Activated gamma-delta T cell treated with Interleukin-2 at 50 U/mL for 16 hours (primary cell): ENCODE measurements at places on chromosomes 1 and 21.

DNA sequence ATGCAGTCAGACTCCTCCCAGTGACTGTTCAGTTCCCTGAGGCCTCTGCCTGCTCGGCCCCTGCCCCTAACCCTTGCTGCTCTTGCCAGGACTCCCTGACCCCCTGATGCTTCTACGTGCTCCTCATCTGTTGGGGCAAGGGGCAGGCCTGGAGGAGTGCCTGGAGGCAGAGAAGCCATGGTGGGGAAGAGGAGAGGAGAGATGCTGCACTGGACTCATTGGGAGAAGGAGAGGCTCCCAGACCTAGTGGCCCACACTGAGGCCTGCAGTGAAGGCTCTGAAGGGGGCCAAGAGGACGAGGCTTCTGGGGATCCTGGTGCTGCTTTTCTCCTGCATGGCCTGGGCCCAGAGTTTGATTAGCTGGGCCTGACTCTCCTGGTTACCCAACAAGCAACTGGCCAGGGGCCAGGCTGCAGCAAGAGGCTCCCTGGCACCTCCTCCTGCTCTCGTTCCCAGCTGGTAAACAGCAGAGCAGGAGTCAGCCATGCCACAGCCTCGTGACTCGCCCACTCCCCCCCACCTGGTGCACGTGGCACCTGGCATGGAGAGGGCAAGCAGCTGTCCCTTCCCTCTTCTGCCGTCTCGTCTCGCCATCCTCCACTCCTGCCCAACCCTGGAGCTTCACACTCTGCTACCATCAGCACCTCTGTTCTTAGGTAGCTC is 847 bp upstream of the RORC start:
- DNase-seq: no peak

DNA sequence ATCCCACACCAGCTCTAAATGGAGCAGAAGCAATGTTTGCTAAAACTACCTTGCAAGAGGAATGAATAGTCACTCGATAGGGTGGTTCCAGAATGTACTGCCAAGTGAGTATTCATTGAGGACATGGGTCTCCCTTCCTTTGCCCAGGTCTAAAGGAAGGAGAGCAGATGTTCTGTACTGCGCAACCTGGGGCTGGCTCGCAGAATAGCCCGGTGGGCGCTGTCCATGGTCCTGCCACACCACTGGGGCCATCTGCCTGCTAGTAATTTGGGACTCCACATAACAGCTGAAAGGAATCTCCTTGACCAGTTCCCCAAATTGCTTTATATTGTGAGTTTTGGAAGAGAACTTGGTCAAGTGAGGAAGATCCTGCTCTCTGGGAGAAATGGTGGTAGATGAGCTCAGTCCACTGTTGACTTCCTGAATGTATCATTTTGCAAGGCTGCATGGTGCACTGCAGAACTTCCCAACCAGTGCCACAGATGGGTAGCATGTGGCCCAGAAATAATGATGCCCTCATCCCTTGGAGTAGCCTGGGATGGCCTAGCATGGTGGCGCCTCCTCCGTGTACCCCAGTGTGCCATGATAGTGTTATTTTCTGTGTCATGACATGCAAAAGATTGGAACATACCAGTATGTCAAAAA is 5.7 kb downstream of the SLC6A17 start:
- peak; percentile 45 for DNase-seq

GRCh38 chr1:8017495-8018197 is 8.5 kb downstream of the ERRFI1 start:
- no peak for DNase-seq

DNA sequence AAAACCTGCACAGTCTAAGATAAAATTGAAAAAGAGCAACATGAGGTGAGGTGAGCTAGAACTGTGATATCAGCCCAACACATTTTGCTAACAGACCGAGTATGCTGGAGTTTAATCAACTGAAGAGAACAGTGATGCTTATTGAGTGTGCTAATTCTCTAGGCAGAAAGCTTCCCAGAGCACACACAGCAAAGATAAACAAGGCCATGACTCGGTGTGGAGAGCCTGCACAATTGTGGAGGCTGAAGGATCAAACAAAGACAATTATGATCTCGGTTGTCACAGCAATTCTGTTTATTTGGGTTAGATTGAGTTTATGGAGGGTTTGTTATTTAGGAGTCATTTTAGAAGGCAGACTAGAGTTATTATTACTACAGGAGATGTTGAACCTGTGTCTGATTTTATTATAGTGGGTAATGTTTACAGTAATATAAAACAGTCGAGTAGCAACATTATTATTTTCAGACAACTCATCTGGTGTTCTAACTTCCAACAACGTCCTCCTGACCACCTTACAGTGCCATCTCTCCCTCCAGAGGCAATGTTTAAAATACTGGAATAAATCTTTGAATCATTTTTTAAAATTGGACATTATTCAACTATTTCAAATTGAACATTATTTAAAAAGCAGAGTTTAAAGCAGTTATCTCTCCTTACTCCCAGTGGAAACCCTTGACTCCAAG is 40.2 kb downstream of the DPT start:
- no peak for DNase-seq
